Head of caudate nucleus (tissue), 42 donors: ENCODE measurements at places on chromosomes 13 and 19.

DNA sequence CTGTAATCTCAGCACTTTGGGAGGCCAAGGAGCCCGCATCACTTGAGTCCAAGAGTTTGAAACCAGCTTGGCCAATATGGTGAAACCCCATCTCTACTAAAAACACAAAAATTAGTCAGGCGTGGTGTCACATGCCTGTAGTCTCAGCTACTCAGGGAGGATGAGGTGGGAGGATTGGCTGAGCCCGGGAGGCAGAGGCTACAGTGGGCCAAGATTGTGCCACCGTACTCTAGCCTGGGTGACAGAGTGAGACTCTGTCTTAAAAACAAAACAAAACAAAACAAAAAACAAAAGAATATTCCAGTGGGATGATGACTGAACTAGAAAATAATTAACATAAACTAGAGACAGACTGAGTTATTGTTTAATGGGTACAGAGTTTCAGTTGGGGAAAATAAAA is 81.7 kb upstream of the ABCC4 start:
- no peak for DNase-seq

DNA sequence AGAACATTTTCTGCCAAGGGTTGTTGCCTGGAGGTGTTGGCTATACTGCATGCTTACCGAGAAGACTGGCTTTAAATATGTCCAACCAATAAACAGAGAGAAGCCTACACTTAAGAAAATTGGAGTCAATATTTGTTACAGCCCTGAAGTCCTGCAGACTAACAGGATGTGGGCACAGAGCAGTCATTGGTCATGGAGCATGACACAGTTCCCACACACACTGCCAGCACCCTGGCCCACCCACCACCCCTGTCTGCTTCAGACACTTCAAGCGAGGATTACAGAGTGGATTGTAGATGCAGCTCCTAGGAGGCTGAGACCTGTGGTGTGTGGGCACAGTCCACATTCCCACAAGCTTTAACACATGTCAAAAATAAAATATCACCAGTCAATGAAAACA is 21.0 kb upstream of the SERP2 start:
- DNase-seq: no peak

GRCh38 chr19:21585281-21585890 is 80.0 kb downstream of the ZNF429 start:
- DNase-seq: no peak

- no peak for DNase-seq
These were observed 53.4 kb downstream of the ABCC4 start for GRCh38 chr13:95247852-95248251.

GRCh38 chr13:84380866-84381265 is 498.6 kb upstream of the SLITRK1 start:
- DNase-seq: no peak

GRCh38 chr19:11860721-11861120 is 12.2 kb downstream of the ZNF439 start:
- DNase-seq: no peak

DNA sequence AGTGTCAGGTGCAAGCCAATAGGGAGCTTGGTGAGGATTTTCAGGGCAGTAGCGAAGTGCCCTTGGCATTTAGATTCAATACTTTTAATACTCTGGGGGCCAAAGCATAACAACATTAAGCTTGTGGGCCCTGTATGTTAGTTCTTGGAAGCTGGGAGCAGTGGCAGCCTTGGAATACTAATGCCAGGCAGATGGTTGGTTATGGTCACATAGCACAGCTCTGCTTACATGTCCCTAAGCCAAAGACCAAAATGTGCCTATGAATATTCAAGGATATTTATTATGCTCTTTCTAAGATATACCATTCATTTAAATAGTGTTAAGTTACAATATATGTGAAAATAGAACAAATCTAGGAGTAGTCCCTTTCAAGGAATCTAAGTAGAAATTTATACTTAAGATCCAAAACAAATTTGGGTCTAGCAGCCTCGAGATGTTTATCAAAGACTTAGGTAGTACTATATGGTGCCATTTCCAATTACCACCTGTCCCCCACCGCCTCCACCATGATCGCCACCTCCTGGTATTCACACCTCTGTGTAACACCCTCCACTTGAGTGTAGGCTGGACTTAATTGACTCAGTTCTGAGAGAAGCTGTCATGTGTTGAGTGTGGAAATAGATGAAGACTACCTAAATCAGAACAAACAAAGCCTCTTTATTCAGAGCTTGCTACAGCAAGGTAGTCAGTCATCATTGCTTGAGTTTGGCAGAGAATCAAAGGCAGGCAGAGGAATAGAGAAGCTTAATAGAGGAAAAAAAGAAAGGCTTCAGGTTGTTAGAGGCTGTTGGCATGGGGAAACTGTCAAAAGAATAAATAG is 261.0 kb downstream of the GPC5 start:
- DNase-seq: no peak

DNA sequence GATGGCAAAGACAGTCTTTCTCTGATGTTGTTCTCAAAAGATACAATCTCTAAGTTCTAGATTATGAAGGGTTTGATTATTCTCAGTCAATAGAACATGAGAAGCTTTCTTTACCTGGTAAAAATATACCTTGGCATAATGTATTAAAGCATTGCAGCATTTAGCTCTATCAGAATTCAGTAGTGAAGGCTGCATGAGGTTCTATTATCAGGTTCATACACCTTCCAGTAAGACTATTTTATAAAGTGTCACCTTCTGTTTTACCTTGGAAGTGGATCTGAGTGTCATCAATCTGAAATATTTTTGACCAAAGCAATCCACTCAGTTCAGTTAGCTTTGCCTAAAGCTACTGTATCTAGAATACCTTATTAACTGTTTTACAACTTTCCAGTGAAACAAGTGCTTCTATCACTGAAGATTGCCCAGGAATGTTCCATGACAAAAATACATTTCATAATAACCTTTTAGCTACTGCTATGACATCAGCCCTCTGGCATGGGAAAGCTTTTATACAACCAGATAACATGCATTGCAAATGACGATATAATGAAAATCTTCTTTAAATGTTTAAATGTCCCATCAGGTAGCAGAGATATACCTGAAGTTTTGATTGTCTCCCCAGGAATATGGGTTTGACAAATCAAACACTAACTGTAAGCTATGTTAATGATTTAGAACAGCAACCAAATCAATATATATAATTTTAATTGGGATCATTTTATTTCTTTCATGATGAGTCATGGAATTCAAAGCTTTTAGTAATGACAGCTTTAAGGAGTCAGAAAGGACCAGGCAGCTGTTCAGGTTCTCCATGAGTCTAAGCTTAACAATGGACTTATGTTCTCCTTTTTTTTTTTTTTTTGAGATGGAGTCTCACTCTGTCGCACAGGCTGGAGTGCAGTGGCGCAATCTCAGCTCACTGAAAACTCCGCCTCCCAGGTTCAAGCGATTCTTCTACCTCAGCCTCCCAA is 72.2 kb downstream of the UFM1 start:
- no peak for DNase-seq

DNA sequence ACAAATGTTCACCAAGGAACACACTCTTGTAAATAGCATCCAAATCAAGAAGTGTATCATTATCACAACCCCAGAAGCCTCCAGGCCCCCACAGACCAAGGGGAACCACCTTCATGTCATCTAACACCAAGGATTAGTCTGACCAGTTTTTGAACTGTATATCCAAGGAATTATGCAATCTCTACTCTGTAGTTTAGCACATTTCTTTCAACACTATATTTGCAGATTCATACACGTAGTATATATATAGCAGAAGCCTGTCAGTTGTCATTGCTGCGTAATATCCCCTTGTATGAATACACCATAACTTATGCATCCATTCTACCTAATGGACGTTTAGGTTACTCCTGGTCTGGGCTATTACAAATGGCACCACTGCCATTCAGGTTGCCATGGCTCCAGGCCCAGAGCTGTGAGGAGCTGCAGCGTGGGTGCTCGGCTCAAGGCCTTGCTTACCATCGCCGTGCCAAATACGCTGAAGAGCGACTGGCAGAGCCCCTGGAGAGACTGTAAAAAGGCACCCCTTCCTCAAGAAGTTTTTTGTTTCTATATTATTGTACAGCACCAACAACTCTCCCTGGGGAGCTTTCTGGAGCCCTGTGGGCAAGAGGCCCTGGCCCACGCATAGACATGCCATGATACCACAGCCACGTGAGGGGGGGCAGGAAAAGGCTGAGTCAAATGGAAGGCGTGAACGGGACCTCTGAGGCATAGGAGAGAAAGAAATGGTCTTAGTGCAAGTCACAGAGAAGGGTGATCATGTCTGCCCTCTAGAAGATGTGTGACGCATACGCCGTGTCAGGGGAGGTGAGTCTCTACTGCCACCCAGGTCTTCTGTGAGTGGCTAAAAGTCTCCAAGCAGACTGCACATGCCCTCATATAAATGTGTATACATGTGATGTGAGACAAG is 10.8 kb downstream of the LATS2 start:
- no peak for DNase-seq

- no peak for DNase-seq
These were observed 6.8 kb upstream of the ZNF229 start for GRCh38 chr19:44455100-44455499.

GRCh38 chr13:30618186-30618929 is 638 bp downstream of the USPL1 start:
- DNase-seq: no peak

- DNase-seq: peak; percentile 72
These were observed 32.8 kb downstream of the ELL start for GRCh38 chr19:18488838-18489626.

GRCh38 chr13:67017276-67017675 is 212.9 kb downstream of the PCDH9 start:
- no peak for DNase-seq

DNA sequence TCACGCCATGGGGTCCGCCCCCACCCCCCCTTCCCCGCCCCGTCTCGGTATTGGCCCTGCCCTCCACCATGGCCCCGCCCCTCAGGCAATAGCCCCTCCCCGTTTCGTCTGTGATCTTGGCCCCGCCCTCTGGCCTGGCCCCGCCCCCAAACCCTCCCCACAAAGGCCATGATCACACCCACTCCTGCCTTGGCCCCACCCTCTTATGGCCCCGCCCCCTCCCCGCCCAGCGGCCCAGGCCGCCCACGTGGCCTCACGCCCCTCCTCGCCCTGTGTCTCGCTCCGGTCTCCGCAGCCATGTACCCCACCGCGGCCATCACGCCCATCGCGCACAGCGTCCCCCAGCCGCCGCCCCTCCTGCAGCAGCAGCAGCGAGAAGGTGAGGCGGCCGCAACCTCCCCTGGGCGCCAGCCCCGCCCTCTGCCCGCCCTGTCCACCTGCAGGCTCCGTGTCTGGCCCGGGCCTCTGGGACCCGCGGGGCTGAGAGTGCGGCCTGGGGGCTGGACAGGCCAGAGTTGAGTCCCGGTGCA is 61.3 kb downstream of the CELF5 start:
- DNase-seq: peak; percentile 2

- DNase-seq: no peak
These were observed 654 bp downstream of the ZIC5 start for GRCh38 chr13:99970651-99971575.

DNA sequence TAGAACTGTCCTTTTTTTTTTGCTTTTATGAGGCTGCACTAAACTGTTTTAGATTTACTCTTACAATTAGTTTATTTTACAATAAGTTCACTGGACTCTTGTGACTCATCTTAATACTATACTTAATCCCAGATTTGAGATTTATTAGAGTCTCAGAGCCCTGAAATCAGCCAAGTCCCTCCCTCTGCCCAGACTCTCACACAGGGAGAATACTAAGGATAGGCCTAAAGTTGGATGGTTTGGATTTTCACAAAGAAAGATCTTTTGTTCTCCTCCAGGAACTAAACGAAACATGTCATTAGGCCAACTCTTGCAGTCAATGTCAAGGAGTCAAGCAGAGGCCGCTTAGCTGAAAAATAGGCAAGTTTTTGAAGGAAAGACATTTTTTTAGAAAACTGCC is 42.7 kb upstream of the MIR17HG start:
- no peak for DNase-seq
